ENCODE measurements at places on chromosomes 16 and 17. TPM values are rescaled to one million over a fixed set of nuclear protein-coding genes. Genes with fewer than 3 reads are reported as not detected.

TUBB3 gene
- total RNA-seq, result 2,197 TPM

IL17C gene
- total RNA-seq, result not detected

TMEM220 gene
- total RNA-seq, result 1.8 TPM

SOX9 gene
- total RNA-seq, result 22.8 TPM
